ENCODE measurements at places on chromosomes 12 and 14. TPM values are rescaled to one million over a fixed set of nuclear protein-coding genes. Genes with fewer than 3 reads are reported as not detected.

DNA sequence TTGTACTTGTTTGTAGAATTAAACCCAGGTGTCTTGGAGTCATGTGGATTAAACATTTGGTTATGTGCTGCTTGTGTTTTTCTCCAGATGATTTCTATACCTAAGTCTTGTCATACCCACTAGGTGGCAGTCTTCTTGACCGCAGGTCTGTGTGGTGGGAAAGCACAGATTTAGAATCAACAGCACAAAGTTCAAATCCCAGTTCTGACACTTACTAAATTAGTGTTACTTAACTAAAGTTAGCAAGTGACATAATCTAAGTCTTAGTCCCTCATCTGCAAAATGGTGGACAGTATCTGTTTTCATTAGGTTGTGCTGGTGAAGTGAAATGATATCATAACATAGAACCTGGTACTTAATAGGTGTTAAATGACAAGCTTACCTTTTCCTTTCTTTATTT lies 151.0 kb upstream of the ARHGAP5 start:
- peak; percentile 76 for DNase-seq
- H3K4me1 ChIP-seq: peaks cover 11% of the 10 kb centered on the region
- no peak overlapping the region for H3K27ac ChIP-seq
- no peaks in the 10 kb centered on the region for H3K27me3 ChIP-seq
- no peaks in the 10 kb centered on the region for H3K36me3 ChIP-seq
- H3K4me3 ChIP-seq: no peak overlapping the region

- H3K4me1 ChIP-seq: no peaks in the 10 kb centered on the region
- no peaks in the 10 kb centered on the region for H3K27me3 ChIP-seq
- DNase-seq: no peak
- no peak overlapping the region for H3K4me3 ChIP-seq
- H3K27ac ChIP-seq: no peak overlapping the region
Measured at GRCh38 chr12:60148109-60148508, 552.3 kb downstream of the SLC16A7 start.

DNA sequence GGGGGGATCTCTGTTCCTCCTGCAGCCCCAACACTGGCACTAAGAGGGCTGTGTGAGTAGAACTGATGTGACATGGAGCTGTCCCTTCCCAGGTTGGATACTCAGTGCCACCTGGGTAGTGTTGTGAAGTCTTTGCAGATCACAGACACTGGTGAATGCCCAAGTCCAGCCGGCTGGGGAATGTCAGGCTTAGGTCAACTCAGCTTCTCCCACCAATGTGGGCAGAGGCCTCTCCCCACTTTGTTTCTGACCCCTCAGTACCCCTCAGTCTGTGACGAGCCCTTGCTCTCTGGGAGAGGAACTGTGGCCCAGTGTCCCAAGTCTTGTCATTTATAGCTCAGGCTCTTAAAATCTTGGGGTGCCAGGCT lies 11.3 kb downstream of the SLC25A29 start:
- H3K27me3 ChIP-seq: no peaks in the 10 kb centered on the region
- H3K27ac ChIP-seq: no peak overlapping the region
- H3K36me3 ChIP-seq: no peaks in the 10 kb centered on the region
- no peaks in the 10 kb centered on the region for H3K4me1 ChIP-seq
- H3K4me3 ChIP-seq: no peak overlapping the region

DNA sequence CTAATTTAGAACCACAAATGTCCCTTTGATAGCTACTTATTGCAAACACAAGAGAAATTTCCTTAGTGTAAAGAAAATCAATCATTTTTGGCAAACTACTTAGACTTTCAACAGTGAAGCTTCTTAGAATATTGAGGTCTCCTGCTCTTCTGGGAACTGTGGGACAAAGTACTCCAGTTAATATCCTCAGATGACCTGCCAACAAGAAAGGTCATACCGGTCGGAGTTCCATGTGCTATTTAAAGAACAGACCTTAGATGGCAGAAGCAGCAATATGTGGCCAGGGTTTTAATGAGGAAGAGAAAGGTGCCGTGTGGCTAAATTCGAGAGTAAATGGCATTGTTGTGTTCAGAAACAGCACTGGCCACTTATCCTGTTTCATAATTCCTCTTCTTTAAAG lies 114.7 kb upstream of the AMIGO2 start:
- H3K36me3 ChIP-seq: no peaks in the 10 kb centered on the region
- H3K4me1 ChIP-seq: peaks cover 46% of the 10 kb centered on the region
- no peak overlapping the region for H3K4me3 ChIP-seq
- DNase-seq: no peak

The PXMP2 gene
- 3.5 TPM for total RNA-seq

GRCh38 chr12:128587918-128588317 lies 235.8 kb downstream of the SLC15A4 start:
- H3K27ac ChIP-seq: no peak overlapping the region
- H3K4me1 ChIP-seq: no peaks in the 10 kb centered on the region
- H3K4me3 ChIP-seq: no peak overlapping the region
- no peaks in the 10 kb centered on the region for H3K36me3 ChIP-seq

The TSPAN19 gene
- total RNA-seq: not detected

Data from CD4-positive, CD25-positive, alpha-beta regulatory T cell (primary cell).